ENCODE measurements at places on chromosomes 5 and 9.

- DNase-seq, result no peak
Observed at GRCh38 chr9:120104771-120105170, 475.2 kb downstream of the CDK5RAP2 start.

DNA sequence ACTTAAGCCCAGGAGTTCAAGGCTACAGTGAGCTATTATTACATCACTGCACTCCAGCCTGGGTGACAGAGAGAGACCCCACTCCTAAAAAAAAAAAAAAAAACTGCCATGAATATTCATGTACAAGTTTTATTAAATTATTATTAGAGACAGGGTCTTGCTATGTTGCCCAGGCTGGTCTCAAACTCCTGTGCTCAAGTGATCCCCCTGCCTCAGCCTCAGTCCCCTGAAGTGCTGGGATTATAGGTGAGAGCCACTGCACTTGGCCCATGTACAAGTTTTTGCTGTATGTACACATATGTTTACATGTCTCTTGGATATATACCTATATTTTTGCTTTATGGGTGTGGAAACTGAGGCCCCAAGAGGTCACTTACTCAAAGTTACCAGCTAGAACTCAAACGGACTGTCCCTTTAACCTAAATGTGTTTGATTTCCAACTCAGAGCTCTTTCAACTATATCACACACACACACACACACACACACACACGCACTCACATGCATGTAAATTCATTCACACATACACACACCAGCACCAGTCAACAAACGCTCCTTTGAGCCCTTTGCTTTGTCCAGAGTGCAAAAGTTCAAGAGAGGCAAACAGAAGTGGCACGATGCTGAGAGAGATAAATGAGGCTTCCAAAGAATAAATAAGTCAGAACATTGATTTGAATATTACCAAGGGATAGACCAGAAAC is 42.3 kb upstream of the STRBP start:
- DNase-seq, result no peak

GRCh38 chr9:128385496-128386460 is 14.6 kb downstream of the URM1 start:
- DNase-seq, result no peak

DNA sequence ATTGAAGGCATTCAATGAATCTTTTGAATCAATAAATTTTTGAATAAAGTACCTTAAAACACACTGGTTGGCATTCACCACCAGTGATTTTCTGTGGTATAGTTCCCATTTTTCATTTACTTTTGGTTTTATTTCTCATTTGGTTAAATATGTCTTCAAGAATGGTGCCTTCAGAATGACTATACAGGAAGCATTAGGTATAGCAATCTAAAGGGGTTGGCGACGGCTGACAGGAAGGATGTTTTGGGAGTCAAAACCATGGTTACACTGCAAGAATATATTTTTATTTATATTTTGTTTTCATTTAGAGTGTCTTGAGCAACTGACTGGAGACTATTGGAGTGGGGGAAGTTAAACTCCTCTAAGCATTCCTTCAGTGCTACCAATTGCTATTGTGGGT is 235.7 kb downstream of the HTR1A start:
- DNase-seq, result no peak

GRCh38 chr5:43623048-43623680 is 20.2 kb downstream of the NNT start:
- no peak for DNase-seq

All from stimulated activated CD4-positive, alpha-beta T cell treated with anti-CD3 and anti-CD28 coated beads, Interleukin-4, amount 100 ng/mL, for 1 hour (primary cell).